Effector memory CD8-positive, alpha-beta T cell (primary cell): ENCODE measurements at places on chromosomes 11 and 22.
A peak's percentile ranks its signal among the peaks of the same experiment; 100 is the strongest.

GRCh38 chr11:117160826-117161225, 16.7 kb downstream of the PAFAH1B2 start:
- no peak for DNase-seq

DNA sequence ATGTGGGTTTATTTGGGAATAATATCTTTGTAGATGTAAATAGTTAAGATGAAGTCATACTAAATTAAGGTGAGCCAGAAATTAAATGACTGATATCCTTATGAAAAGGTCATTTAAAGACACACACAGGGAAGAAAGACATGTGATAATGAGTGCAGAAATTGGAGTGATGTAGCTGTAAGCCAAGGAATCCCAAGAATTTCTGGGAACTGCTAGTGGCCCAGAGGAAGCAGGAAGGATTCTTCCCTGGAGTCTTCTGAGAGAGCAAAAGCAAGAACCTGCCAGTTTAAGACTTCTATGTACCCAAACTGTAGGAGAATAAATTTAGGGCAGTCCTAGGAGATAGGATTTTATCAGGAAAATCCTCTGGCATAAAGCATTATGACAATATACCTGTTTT, 66.9 kb downstream of the LRRC4C start:
- DNase-seq, result no peak

- no peak for DNase-seq
These were observed 160.9 kb downstream of the IGLL1 start for GRCh38 chr22:23419171-23419570.

- no peak for DNase-seq
These were observed 294.5 kb downstream of the TBC1D22A start for GRCh38 chr22:47056776-47057470.

GRCh38 chr11:8038811-8039529, 42.0 kb upstream of the TUB start:
- DNase-seq, result no peak

DNA sequence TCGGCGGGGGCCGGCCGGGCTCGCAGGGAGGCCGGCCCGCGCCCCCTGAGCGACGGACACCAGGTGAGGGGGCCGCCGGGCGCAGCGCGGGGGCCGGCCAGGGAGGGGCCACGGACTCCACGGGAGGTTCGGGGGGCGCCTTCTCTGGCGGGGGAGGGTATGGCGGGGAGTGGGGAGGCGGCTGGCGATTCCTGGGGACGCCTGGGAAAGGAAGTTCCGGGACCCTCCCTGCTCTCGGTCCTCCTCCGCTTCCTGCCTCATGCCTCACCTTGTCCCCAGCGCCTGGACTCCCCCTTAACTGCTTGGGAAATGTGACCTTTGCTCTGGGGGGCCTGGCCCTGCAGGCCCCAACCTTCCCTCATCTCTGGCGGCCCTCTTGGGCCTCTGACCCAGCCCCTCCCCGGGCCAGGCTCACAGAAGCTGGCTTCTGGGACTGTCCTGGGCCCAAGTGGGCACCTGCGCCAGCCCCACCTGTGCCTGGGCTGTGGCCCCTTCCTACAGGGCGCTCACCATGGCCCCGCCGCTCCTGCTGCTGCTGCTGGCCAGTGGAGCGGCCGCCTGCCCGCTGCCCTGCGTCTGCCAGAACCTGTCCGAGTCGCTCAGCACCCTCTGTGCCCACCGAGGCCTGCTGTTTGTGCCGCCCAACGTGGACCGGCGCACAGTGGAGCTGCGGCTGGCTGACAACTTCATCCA, 516 bp downstream of the LRFN4 start:
- no peak for DNase-seq

DNA sequence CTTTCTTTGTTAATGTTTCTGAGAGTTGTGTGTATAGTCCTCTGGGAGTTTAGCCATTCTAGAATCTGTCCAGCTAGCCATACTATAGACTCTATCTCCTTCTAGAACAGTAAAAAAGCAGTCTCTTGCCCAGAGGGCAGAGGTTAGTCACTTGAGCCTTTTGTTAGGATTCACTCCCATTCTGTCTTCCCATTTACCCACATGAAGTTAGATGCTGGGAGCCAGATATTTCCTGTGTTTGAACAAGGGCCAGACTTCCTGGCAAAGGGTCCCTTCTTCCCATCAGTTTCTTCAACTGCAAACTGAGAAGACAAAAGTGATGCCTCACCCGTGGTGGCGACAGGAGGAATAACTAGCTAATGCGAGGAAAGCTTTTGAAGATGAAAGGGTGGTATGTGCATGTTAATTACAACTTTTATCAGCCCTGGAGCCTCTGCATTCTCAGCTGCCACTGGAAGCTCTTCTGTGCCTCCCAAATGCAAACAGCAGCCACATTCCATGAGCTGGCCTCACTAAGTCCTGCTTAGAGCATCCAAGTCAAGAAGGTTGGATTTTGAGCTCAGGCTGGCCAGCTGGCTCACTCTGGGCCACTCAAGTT, 12.8 kb downstream of the CD44 start:
- DNase-seq, result no peak

DNA sequence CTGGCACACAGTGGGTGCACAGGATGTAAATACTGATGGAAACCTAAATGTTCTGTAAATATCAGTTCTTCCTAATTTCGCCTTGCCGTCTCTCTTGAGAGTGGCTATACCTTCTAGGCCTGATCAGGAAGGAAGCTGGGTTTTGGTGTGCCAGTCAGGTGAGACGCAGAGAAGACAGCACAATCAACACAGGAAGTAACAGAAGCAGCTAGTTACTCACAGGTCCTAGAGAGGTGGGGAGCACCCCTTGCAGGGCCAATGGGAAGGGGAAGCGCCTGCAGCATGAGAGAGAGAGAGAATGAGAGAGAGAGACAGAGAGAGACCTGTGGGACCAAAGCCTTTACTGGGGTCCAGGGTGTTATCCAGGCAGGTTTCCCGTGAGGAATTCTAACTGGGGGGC, 80.8 kb downstream of the FBLN1 start:
- peak; percentile 34 for DNase-seq

GRCh38 chr11:119153049-119153818, 4.4 kb downstream of the ABCG4 start:
- no peak for DNase-seq

- DNase-seq, result no peak
These were observed 127.5 kb upstream of the SERPIND1 start for GRCh38 chr22:20646415-20646814.

- DNase-seq, result no peak
These were observed 34.8 kb downstream of the MB start for GRCh38 chr22:35582218-35582860.
